ENCODE measurements at places on chromosomes 7 and 10.

- no peak for DNase-seq
Observed at GRCh38 chr10:12025591-12025990, 17.0 kb downstream of the UPF2 start.

GRCh38 chr7:104206841-104207240 is 972 bp downstream of the ORC5 start:
- DNase-seq: no peak

- DNase-seq: no peak
Observed at GRCh38 chr10:124697837-124698544, 46.2 kb downstream of the FAM53B start.

- no peak for DNase-seq
Observed at GRCh38 chr7:21167942-21168341, 259.9 kb upstream of the SP4 start.

- peak; percentile 41 for DNase-seq
Observed at GRCh38 chr7:143255564-143255963, 7.7 kb upstream of the GSTK1 start.

DNA sequence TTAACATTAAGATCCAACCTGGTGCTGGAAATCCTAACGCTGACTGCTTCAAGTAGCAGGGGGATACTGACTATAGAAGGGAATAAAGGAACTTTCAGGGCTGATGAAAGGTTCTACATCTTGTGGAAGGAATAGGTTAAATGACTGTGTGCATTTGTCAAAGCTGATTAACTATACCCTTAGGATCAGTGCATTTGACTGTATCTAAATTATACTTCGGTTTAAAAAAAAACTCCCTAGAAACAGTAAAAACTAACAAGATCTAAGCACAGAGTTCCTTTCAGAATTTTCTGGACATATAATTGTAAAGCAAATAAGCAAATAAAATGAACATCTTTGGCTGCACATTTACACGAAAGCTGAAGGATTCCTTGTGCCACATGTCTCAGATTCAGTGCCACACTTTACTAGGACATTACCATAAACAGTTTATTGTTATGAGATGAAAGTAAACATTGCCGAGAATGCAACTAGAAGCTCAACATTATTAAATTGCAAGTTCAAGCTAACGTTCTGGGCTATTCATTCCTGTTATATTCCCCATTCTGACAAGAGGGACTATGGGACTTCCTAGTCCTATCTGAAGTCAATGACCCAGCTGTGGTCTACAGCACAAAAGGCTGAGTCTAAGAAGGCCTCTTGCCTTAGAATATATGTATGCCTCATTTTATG is 20.7 kb downstream of the ANK3 start:
- no peak for DNase-seq

DNA sequence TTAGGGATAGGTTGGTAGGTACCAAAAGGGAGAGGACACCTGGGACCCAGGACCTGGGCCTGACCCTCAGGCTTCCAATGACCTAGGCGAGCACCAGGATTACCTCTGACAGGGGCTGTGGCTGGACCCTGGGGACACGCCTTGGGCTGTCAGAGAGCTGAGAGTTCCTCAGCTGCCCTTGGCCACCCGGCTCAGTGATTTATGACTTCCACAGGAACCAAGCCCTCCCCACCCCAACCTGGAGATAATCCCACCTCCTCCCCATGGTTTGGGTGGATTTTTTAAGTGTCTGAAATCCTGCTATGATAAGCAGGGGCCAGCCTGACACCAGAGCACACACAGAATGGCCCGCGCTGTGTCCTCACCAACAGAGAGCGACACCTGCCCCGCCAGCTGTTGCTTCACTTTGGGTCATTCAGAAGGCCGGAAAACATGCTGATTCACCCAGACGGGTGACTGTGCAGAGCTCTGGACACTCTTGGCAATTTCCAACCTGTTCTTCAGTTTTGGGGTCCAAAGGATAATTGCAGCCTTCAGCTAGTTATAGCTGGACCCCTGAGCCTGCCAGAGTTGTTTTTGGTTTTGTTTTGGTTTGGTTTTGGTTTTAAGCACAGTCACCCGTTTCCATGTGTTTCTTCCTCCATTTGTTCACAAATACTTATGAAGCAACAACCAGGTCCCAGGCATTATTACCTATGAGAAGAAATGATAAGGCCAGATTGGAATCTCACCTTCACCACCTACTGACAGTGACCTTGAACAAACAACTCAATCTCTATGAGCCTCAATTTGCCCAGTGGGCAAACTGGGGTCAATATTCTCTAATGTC is 78.2 kb downstream of the RAB11FIP2 start:
- no peak for DNase-seq

GRCh38 chr10:69729326-69730048 is 72.2 kb upstream of the COL13A1 start:
- no peak for DNase-seq

GRCh38 chr7:45892407-45893035 is 4.2 kb downstream of the IGFBP1 start:
- DNase-seq: no peak

- no peak for DNase-seq
Observed at GRCh38 chr7:15433151-15433550, 128.7 kb downstream of the AGMO start.

DNA sequence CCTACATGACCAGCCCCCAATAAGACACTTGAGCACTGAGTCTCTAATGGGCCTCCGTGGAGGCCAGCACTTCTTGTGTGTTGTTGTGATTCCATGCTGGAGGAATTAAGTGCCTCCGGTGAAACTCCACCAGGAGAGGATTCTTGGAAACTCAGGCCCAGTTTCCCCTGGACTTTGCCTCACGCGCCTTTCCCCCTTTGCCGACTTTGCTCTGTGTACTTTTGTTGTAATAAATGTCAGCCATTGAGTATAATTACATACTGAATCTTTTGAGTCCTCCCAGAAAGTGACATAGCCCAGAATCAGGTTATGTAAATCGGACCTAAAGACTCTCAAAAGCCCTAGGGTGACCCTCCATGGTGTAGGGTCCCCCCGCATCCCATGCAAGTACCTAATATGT is 82.4 kb downstream of the DLG5 start:
- DNase-seq: no peak

DNA sequence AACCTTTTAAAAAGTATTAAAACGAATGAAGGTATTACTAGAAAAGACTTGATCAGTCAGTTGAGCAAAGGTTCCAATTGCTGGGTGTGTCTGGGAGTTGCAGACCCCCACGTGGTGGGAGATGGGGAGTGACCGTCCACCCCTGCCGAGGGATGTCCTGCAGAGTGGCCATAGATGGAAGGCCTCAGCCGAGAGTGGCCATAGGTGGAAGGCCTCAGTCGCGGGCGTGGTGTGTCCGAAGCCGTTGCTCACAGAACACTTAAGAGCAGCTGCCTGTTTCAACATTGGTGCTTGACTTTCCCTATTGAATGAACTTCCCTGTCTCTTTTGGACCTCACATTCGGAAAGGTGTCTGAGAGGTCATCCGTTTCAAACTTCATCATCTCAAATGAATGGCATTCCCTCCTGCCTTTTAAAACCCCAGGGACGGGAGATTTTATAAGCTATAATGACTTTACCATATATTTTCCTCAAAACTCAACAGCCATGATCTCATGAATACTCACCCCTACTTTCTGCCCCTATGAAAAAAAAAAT is 69.4 kb downstream of the CAMK1D start:
- DNase-seq: no peak

DNA sequence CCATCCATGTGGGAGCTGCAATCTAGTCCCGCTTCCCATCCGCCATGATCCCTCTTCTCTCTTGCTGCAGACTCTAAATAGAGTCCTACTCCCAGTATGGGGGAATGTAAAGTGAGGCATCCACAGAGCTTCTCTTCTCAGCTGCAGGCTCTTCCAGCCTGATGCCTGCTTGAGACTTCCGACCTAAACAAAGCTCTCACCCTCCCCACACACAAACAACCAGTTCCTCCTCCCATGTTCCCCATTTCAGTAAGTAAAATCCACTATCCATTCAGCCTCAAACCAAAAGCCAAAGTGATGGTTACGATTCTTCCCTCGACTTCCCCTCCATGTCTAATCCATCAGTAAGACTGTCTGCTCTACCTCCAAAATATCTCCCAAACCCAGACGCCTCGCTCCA is 108.2 kb upstream of the NFE2L3 start:
- no peak for DNase-seq

GRCh38 chr10:79163666-79163975 is 94.9 kb downstream of the ZMIZ1 start:
- no peak for DNase-seq

GRCh38 chr7:142789441-142789840 is 18.7 kb downstream of the PRSS2 start:
- no peak for DNase-seq

DNA sequence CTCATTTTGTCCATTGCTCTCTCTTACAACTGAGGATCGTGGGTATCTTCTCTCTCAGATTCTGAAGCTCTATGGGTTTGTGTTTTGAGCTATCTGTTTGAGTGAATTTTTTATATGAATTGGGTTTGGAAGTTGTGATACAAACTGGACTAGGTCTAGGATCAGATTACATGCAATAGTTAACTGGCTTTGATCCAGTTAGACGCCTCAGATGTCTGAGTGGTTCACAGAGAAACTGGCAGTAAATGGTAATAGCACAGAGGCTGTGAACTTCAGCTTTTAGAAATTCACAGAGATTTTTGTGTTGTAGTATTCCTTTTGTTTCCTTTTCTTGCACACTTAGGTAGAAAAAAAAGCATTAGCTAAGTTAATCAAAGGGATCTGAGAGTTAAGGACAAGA is 12.7 kb upstream of the DNMBP start:
- peak; percentile 33 for DNase-seq

GRCh38 chr10:114931072-114931679 is 6.8 kb upstream of the TRUB1 start:
- no peak for DNase-seq

DNA sequence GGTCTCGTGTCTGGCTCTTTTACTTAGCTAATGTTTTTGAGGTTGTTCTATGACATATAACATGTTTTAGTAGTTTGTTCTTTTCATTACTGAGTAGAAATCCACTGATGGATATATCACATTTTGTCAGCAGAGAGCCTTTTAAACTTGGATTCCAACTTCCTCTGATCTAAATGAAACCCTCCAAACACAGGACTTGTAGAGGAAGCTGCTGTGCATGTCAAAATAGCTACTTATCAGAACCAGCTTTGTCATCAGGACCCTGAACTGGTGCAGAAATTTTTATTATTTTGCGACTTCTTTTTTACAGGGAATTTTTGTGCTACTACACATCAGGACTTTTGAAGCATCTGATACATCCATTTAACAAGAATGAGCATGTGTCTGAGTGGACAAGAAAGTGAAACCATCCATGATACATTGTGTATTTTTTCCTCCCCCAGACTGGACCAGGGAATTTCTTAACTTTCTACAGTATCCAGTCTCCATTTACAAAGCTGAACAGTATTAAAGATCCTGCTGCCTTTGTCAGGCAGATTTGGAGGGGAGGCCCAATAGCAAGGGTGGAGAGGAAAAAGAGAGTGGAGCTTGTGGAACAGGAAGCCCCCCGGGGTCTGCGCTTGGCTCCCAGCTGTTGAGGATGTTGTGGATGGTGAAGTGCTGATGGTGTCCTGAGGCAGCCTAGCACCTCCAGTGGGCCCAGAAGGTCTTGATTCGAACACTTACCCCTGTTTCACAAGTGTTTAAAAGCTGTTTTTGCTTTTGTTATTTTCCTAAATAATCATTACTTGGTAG is 29.3 kb upstream of the MTPAP start:
- DNase-seq: no peak

- no peak for DNase-seq
Observed at GRCh38 chr7:134845461-134845860, 66.0 kb downstream of the CALD1 start.

DNA sequence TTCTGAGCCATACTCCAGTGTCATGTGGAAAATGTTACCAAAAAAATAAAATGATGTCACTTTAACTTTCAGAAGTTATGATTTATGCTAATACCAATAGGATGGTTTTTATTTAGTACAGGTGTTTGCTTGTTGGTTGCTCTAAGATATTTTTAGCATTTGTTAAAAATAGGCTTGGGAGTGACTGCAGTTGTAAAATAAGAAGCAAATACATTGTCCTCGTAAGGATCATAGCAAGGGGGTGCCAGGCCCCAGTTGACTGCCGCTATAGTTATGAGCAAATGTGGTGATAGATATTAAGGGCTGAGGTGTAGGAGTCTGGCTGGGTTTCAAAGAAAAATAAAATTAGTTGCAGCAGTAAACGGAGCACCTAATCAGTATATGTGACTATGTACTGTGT is 354.4 kb upstream of the BMPER start:
- DNase-seq: no peak

- DNase-seq: no peak
Observed at GRCh38 chr7:111190804-111191203, 99.9 kb downstream of the LRRN3 start.

DNA sequence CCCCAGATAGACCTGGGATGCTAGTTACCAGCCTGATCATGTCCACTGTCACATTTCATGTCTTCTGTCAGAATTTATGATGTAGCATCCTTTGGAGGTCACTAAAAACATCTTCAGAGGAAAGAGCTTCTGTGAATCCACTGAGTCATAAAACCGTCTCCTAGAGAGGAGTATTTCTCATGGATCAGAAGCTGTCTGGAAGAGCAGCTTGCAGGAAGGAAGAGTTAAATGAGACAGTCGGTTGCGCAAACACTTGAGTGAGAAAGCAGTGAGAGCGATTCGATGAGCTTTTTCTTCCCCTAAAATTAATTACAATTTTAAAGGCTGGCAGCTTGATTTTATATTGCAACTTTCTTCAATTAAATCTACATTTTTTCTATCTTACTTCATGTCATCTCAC is 47.2 kb upstream of the WDR11 start:
- DNase-seq: no peak

DNA sequence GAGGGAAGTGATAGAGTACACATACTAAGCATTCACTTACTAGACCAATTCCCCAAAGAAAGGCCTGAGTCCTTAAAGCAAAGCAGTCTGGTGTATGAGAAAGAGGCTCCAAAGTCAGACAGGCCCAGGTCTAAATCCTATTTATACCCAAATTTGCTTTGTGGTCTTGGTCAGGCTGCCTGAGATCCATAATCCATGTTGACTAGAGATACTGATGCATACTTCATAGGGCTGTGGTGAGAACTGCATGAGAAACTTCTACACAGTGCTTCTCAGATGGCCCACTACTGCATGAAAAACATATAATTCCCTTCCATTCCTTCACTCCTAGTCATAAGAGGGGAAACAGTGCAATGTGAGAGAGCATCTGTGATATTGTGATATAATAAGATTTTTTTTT is 81.6 kb upstream of the SP4 start:
- no peak for DNase-seq

All from astrocyte (in vitro differentiated cells and primary cell).